ENCODE measurements at places on chromosomes 12 and 14.

DNA sequence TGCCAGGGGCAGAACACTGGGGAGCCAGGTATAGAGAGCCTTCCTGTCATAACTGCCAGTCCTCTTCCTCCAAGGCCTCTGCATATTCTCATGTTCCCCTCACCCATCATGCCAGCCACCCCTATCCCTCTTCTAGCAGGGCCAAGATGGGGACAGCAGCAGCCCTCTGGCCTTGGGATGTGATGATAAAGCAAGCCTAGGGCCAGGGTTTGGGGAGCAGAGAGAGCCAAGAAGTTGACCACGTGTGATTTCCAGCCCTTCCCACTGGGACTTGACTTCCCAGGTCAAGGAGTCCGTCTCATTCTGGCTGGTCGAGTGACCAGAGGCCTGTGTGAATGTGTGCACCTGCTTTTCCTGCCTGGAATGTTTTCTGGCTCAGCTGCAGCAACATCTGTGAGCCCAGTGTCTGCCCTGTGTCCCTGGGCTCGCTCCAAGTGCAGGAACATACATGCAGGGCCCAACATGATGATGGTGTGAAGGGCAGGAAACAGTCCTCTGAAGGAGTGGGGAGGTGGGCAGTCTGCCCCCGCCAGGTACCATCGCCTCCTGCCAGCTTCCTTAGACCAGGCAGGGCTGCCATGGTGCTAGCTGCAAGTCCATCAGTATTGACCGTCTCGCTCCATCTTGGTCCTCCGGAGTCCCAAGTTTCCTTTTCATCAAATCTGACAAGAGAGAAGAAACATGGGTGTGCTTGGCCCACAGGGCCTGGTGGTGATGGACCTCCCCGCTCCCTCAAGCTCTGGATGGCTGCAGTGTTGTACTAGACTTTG, 21.0 kb downstream of the VASH1 start:
- DNase-seq, result no peak

- DNase-seq, result no peak
These were observed 68.0 kb downstream of the NIN start for GRCh38 chr14:50762931-50763300.

- no peak for DNase-seq
These were observed 465.3 kb downstream of the MDGA2 start for GRCh38 chr14:47210099-47210498.

DNA sequence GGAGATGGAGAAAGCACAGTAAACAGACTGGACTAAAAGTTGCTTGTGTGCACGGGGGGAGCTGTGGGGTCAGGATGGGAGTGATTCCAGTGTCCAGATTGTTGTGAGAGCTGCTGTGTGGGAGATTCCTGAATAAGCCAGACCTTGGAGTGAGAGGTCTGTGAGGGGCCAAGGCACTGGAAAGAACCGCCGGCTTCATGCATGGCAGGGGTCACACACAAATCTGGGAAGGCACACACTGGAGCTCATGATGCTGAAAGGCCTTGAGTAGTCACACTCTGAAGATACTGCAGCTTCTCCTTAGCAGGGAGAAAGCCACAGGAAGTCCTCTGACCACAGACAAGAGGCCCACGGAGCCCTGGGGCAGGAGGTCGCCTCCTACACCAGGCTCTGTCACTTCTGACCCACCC, 23.1 kb downstream of the ADCY6 start:
- DNase-seq, result no peak

DNA sequence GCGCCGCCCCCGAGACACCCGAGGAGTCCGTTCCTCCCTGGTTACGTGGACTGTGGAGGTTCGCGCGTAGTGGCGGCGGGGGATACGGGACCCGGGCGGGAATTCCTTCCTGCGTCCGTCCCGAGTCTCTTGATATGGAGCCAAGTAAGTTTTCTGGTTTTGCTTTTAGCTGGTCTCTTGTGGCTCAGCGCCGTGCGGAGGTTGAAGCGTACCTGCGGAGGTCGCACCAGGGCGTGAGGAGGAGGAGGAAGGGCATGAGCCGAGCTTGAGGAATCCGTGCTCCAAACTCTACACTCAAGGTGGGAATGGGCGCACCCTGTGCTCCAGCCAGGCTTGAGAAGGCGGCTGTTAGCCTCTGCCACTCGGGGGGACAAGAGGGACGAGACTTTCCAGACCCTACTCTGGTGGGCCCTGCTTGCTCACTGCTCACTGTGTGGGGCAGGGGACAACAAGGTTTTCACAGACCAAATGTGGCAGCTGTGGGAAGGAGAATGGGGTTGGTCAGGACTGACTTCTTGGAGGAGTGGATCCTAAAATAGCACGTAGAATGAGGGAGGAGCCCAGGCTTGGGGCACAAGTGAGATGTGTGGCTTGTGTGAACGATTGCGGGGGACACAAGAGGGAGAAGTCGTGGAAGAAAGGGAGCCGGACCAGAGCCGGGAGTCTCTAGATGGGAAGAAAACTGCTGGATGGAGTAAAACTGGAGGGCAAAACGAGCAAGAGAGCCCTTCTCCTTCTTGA, 577 bp downstream of the ATG101 start:
- DNase-seq, result no peak

GRCh38 chr14:91374879-91375702, 42.5 kb downstream of the CCDC88C start:
- peak; percentile 54 for DNase-seq

GRCh38 chr12:19482551-19483109, 43.3 kb downstream of the AEBP2 start:
- peak; percentile 47 for DNase-seq

DNA sequence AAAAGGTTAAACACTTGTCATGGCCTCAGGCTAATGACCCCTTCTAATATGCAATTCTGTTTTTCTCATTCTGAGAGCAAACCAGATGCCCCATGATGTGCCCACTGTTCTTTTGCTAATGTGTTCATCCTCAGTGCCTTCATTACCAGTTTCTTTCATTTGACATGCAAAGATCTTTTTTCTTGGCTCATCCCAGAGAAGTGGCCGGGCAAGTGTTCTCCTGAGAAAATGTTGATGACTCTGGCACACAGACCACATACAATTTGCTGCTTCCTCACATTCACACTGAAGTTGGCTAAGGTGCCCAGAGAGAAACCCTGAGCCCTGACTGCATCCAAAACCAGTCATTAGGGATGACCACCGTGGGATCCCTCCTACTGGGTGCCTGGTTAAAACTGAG, 833.3 kb downstream of the DIO2 start:
- no peak for DNase-seq

- no peak for DNase-seq
These were observed 28.0 kb upstream of the PWP1 start for GRCh38 chr12:107657621-107658020.

DNA sequence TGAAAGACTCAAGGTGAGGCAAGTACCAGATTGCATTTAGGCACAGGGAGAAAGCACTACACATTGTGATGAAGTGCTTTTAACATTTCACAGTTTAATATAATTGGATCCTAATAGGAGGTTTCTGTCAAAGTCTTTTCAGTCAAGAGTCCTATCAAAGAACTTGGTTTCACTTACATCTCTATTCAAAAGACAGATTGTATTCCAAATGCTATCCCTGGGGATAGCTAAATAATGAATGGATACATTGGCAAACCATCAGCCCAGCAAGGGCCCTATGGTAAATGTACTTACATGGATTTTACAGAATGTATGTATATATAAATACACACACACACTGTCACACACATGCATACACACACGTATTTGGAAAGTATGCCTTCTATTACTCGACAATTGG, 655.5 kb upstream of the FLRT2 start:
- DNase-seq, result no peak

- DNase-seq, result no peak
These were observed 129.1 kb downstream of the NTF3 start for GRCh38 chr12:5561057-5561456.

GRCh38 chr12:85951823-85952222, 77.7 kb downstream of the NTS start:
- DNase-seq, result no peak

GRCh38 chr14:65377576-65377975, 35.0 kb upstream of the FUT8 start:
- no peak for DNase-seq

DNA sequence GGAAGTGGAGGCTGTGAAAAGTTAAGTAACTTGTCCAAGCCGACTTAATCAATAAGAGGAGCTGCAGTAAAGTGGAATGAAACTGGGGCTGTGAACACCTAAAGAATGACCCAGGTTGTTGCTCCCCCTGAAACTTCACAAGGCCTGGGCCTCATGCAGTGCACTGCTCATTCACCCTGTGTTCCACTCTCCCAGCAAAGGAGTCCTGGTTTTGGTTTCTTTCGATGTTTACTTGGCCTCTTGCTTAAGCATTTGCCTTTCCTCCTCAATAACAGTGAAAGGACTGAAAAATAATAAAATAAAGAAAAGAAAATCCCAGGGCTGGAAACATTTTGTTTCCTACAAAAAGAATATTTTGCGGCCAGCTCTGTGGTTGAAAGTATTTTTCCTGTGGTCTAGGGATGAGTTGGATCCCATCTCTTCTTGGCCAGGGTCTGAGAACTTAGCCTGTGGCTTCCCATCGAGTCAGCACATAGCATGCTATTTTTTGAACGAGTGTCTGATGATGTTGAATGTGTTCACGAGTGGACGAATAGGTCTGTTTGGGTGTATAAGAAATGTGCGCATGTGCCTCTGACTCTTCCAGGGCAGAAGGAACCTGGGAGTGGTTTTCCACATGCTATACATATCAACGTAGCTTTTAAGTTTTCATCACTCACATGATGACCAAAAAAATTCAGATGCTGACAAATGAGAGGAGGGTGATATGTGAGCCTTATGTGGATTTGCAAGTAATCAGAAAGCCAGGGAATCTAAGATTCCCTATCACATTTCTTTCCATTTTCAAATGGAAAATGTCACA, 349.8 kb downstream of the ZFP36L1 start:
- DNase-seq, result no peak

GRCh38 chr14:96889091-96889490, 91.9 kb downstream of the VRK1 start:
- DNase-seq, result no peak

DNA sequence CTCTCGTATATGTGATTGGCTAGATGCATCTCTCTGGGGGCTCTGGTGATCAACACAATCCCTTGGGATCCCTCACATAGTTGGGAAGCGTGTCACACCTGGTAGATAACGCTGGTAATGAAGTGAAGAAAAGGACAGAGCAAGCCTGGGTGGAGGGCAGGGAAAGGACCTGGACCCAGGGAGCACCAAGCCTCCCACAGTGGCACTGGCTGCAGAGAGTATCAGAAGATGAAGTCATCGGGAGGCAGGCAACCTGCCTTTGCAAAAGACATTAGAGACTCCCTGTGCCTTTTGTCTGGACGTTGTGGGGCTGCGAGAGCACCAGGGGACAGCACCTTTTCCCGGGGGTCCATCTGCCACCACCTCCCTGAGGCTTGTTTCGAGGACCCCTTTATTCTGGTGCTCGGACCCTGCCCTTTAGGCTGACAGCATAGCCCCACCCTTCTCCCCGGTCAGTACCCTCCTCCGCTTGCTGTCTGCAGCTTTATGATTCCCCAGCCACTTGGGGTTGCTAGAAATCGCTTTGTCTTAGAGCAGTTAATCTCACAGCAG, 116.4 kb downstream of the EML1 start:
- DNase-seq, result no peak

DNA sequence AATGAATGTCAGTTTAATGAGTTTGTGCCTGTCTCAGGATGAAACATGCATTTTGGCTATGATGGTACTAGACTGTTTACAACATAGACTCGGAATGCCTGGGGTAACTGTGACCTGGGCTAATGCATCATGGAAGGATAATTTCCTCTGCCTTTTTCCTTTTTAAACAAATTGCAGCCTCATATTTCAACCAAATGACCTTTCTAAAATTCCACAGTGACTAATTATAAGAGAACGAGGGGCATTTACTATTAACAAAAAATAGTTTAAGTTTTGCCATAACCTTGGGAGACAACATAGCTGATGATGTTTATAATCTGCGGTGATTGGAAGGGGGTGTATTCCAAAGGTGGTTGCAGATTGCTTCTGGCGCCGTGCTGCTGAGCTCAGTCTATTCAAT, 1140.5 kb downstream of the GALC start:
- no peak for DNase-seq

DNA sequence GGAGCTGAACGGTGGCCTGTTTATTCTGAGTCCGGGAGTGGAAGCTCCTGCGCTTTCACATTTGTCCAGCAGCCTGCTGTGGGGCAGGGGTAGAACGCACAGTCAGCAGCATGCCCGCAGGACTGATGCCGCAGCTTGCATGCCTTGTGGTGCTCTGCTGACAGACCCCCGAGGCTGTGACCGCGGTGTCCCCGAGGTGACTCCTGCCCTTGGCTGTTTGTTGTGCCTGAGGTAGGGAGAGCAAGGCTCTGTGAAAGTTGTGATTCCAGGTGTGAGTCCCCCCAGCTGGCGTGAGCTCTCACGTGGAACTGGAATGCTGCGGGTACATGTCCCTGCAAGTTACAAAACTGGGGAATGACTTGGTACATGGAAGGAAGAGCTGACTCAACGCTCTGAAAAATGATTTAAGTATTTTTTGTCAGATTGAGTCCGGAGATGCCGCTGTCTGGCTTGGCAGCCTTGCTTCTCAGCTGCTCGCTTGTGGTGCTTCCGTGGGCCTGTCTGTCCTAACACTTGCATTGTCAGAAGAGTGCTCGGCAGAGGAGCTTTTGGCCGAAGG, 18.1 kb downstream of the MLXIP start:
- no peak for DNase-seq

GRCh38 chr14:58765843-58766242, 128.1 kb downstream of the DACT1 start:
- DNase-seq, result no peak

DNA sequence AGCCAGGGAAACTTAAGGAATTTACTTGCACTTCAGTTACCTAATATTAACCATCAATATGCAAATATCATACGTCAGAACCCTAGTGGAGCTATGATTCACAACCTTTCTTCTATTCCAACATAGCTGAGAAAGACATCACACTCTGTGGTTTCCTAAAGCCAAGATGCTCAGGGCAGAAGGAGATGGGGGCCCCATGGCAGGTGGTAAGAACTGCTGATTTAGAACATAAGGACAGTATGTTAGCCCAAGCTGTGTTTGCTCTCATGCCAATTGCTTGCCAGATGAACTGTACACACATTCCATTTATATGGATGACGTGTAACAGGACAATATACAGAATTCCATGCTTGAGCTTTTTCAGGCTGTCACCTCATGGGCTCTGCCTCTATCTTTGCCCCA, 34.6 kb downstream of the HECTD4 start:
- no peak for DNase-seq

DNA sequence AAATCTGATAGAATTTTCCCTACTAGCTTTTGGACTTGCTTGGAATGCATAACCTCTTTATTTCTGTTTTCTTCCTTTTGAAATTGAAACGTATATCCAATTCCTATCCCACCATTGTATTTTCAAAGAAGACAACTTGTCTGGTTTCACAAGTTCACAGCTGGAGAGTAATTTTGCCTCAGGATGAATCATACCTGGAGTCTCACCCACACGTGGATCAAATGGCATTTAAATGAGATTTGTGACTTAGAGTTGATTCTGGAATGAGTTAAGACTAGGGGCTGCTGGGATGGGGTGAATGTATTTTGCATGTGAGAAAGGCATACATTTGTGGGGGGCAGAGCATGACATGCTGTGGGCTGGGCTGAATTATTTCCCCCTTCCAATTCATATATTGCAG, 516.5 kb upstream of the MGAT4C start:
- DNase-seq, result no peak

GRCh38 chr12:130881046-130881445, 9.2 kb downstream of the RAN start:
- no peak for DNase-seq

All from activated T-cell treated with anti-CD3 and anti-CD28 coated beads, Interleukin-2, amount 50 U/mL, for 1 hour (primary cell).